HuH-7.5 (cell line): ENCODE measurements at places on chromosomes 12 and 14.

DNA sequence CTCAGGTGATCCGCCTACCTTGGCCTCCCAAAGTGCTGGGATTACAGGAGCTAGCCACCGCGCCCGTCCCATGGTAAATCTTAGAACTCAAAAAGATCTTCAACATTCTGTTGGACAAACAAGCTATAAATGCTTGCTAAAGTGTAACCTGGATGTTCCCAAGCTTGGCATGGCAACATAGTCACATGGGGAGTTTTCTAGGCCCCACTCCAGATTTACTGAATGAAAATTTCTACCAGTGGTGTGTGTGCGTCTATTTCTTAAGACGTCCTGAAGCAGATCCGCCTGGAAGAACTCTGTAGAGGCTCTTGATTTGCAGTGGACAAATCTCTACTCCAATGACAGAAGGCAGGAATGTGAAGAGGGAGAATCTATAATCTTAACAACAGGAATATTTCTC is 59.9 kb downstream of the ZFYVE21 start:
- no peak for DNase-seq

GRCh38 chr12:27861428-27862167 is 81.6 kb upstream of the MANSC4 start:
- DNase-seq = no peak

DNA sequence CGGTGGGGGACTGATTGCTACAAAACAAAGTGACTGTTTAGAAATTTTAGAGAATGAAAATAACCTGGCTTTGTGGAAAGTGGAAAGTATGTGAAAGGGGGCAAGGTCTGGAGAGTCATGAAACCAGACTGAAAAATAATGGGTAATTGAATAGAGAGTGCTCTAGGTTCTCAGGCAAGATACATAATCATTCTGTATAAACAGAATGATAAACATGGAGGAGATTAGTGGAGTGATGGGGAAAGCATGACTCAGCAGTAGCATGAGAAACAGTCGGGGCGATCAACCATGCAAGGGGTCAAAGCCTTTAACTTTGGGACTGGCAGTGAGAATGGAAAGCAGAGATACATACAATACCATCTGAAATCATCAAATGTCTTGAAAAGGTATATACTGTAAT is 332.5 kb downstream of the CCER1 start:
- no peak for DNase-seq

- no peak for DNase-seq
Measured at GRCh38 chr12:87756721-87757120, 272.5 kb downstream of the C12orf50 start.

DNA sequence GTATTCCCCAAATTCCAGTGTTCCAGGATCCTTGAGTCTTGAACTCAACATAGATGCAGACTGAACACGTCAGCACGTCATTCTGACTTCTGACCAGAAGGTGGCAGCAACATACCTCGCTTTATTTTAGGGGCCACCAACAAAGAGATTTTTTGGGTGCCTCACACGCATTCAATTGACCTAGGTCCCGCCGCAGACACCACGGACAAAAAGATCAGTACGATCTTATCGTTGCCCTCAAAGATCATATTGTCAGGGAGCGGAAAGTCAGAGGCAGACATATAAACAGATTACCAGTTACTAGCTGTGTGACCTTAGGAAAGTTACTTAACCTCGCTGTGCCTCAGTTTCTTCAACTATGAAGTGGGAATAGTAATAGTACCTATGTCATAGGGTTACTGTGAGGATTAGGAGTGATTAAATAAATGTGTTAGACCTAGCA is 6.5 kb upstream of the PRPH start:
- DNase-seq = peak; percentile 71

DNA sequence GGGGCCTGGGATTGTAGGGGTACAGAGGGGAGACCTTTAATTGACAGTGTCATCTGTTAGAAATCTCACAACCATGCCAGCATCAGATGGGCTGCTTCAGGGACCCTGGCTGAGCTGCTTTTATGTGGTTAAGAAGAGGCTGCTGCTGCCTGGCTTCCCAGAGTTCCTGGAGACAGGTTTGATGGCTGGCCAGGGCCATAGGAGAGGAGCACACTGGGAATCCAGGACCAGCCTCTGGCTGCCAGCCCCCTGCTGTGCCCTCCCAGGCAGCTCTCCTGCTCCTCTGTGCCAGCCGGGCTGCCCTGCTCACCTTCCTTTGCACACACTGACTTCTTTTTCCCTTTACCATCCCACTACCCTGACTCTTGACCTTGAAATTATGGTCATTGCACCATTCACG is 507 bp upstream of the KRT73 start:
- DNase-seq = no peak

- no peak for DNase-seq
Measured at GRCh38 chr14:83913476-83913875, 1616.5 kb upstream of the FLRT2 start.

DNA sequence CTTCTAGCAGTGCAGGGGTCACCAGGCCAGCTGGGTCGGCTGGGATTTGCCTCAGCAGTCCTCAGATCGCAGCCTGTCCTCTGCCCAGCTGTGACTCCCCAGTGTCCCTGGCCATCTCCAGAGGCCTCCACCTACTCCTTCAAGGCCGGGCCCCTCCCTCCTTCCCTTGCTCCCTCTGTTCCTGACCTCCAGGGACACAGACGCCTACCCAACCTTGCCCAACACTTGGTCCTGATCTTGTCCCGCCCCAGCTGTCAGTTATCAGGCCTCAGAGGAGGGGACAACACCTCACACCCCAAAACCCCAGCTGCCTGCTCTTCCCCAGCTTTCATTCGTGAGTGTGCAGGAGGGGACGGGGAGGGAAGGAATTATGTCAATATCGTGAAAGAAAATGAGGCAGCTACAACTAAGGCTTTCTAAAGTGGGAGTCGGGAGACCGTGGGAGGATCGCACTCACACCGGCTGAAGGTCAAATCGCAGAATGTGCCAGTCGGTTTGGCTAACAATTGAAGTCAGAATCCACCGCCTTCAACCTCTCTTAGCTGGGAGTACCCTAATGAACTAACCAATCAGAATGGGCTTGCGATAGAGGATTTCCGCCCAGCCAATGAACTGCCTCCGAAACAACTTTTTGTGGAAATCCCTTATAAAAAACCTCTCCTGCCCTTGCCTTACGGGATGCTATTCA is 9.4 kb upstream of the PLBD2 start:
- no peak for DNase-seq

DNA sequence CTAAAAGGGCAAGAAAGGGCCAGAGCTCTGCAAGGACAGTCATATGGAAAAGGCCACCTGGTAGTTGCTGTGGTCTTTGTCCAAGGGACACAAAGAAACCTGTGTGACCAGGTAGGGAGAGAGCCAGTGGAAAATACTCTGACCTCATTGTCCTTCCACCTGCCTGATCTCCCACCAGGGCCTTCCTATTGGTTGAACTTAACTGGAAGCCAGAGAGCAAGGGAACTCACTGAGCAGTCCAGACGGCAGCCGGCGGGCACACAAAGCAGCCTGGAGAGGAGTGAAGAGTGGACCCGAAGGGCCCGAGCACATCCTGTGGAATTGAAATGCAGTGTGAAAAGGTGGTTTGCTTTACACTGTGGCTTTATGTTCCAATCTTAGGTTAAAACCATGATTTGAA is 120.7 kb downstream of the SLC25A21 start:
- no peak for DNase-seq

DNA sequence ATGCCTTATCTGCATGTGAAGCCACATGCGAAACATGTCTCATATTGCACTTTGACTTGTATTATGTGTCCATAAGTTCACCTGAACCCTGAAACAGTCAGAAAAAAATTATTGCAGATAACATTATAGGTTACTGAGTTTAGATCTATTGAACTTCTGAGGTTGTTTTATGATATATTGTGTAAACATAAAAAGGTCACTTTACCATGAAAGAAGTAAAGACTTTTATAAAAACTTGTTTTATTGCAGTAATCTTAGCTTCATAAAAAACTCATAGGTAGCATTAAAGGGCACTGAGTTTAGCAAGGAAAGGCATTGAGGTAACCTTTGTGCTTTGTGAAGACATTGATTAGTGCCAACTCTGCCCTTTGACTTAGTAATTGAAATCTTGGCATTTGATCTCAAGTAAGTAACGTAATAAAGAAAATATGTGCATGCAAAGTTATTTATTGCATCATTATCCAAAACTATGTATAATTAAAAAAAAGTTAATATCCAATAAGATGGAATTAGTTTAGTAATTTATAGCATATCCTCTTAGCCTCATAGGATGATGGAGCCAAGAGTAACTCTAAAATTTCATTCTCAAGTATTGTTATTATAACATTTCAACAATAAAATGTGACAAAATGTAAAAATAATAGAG is 313.3 kb upstream of the ATP2B1 start:
- DNase-seq = no peak

GRCh38 chr12:94721173-94721572 is 70.8 kb upstream of the TMCC3 start:
- DNase-seq = no peak

GRCh38 chr12:132247718-132248452 is 81.5 kb downstream of the GALNT9 start:
- no peak for DNase-seq

DNA sequence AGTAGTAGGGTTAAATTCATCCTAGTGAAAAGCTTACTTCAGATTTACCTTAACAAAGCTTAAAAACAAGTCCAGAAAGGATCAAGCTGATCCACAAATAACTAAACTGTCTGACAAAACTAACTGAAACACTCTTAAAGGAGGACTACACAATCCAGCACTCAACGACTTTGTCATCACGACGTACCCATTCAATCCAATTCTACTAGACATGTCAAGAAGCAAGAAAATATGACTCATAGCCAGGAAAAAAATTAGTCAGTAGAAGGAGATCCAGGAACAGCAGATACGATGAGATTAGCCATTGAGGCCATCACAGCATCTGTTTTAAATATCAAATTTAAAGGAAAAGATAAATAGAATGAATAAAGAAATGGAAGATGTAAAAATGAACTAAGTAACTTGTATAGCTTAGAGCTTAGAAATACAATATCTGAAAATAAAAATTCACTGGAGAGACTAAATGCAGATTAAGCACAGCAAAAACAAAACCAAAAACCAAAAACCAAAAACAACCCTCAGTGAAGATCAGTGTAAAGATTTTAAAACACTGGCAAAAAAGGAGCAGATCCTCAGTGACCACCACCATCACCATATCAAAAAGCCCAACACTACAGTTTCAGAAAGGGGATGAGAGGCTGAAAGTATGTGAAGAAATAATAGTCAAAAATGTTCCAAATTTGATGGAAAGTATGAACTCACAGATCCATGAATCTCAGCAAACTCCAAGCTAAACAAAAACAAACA is 95.0 kb upstream of the CCND2 start:
- DNase-seq = no peak

- peak; percentile 62 for DNase-seq
Measured at GRCh38 chr14:96098309-96098998, 59.3 kb downstream of the C14orf132 start.

DNA sequence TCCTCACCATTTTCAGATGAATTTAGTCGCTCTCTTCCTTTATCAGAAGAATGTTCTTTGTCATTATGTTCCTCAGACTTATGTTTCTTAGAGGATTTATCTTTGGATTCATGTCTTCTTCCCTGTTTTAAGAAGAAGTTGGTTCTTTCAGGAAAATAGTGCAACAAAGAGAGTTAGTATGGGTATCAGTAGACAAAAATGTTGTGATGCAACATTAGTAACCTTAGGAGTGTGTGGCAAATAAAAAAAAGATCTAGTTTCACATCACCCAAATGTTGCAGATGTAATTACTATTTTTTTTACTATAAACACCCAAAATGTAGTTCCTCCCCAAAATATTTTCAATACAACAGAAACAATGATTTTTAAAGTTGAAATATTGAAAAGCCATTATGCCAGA is 7.8 kb downstream of the RSRC2 start:
- DNase-seq = no peak

- DNase-seq = no peak
Measured at GRCh38 chr12:12582895-12583303, 20.2 kb upstream of the DUSP16 start.

DNA sequence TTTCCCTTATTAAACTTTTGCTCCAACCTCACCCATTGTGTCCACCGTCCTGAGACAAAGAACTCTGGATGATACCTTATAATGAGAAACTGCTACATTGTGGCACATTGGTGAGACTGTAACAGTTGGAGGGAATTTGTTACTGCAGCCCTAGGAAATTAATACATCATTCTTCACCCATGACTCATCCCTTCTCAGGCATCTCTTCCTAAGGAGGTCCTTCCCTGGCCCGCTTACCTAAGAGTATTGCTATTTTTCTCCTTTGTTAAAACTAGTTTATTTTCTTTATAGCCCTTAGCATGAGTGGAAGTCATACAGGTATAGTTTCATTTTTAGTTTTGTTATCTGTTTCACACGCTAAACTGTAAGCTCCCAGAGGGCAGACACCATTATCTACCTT is 87.1 kb downstream of the TMEM260 start:
- no peak for DNase-seq

GRCh38 chr12:29147731-29148595 is 1.1 kb upstream of the FAR2 start:
- no peak for DNase-seq

DNA sequence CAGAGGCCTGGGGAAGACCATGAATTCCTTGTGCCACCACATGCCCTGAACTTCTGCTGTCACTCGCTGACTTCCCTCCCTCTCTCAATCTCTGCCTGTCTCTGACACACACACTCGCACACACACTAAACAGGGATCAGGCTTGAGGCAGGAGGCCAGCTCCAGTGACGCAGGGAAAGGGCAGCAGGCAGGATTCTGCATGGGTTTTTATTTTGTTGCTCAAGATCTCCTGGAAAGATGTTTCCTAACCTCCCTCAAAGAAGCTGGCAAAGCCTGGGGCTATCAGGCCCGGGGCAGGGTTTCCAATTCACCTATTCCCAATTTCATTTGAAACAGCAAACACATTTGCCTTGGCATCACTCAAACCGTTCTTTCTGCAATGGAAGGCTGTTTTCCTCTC is 27.7 kb upstream of the PEX5 start:
- DNase-seq = no peak

- DNase-seq = no peak
Measured at GRCh38 chr12:121444842-121445202, 44.9 kb downstream of the RNF34 start.

GRCh38 chr14:74934476-74935359 is 11.7 kb upstream of the RPS6KL1 start:
- DNase-seq = no peak

DNA sequence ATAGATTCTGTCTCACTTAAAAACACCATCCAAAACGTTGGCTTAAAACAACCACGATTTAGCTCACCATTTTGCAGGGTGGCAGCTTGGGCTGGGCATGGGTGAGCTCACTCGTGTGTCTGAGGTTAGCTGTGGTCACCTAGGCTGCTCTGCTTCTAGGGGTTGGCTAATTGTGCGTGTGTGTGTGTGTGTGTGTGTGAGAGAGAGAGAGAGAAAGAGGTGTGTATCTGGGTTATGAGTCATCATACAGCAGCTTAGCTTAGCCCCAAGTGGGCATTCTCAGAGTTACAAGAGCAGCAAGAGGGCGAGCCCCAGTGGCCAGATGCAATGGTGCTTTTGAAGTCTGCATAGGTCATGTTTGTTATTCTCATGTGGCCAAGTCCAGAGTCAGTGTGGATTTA is 6.0 kb downstream of the FBXW8 start:
- peak; percentile 63 for DNase-seq

GRCh38 chr12:67414011-67414715 is 145.0 kb downstream of the CAND1 start:
- no peak for DNase-seq

GRCh38 chr14:95664546-95664945 is 21.7 kb upstream of the TCL1B start:
- DNase-seq = no peak

- no peak for DNase-seq
Measured at GRCh38 chr14:73255693-73256225, 18.5 kb downstream of the PAPLN start.

GRCh38 chr12:59871779-59872178 is 275.9 kb downstream of the SLC16A7 start:
- DNase-seq = no peak
